ENCODE measurements at places on chromosomes 16 and 17.

DNA sequence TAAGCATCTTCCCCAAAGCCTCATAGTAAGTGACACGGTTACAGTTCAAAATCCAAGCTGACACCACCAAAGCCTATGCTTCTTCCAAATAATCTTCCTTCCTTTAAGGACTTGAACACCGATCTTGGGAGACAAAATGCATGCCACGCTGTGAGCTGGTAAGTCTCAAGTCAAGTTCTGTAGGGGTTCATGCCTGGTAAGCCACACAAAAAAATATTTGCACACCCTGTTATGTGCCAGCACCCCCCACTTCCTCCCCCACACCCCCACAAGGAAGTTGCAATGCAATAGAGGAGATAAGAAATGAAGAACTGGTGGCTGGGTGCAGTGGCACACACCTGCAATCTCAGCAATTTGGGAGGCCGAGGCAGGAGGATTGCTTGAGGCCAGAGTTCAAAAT, 5.6 kb downstream of the NOG start:
- DNase-seq = no peak

GRCh38 chr16:11621920-11622651, 35.4 kb upstream of the LITAF start:
- peak; percentile 53 for DNase-seq

GRCh38 chr16:79013930-79014660, 586.4 kb downstream of the MAF start:
- DNase-seq = no peak

- no peak for DNase-seq
Observed at GRCh38 chr17:37518826-37519225, 29.1 kb downstream of the DUSP14 start.

Measured in activated CD4-positive, CD25-positive, alpha-beta regulatory T cell (primary cell).